ENCODE measurements at places on chromosomes 6 and 20.

GRCh38 chr6:136921936-136922684, at the start of gene SLC35D3:
TSS of gene SLC35D3 (plus strand) at chr6:136922301. CDS start at chr6:136922429, 128 bp downstream.
- DNase-seq: no peak

DNA sequence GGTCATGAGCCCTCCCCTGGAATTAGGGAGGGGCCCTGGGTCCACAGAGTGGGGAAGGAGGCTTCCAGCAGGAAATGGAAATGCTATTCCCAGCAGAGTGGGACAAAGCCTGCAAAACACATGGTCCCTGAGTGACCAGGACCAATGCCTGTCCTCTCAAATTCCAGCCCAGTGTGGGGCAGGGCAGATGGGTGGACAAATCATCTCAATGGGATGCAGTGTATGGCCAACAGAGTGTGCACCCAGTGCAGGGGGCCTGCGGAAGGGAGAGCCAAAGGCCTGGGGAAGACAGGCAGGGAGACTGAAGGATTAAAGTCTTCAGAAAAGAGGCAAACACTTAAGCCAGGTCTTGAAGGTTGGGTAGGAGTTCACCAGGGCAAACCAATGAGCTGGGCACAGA, 28.7 kb upstream of the PHACTR3 start:
- no peak for DNase-seq

DNA sequence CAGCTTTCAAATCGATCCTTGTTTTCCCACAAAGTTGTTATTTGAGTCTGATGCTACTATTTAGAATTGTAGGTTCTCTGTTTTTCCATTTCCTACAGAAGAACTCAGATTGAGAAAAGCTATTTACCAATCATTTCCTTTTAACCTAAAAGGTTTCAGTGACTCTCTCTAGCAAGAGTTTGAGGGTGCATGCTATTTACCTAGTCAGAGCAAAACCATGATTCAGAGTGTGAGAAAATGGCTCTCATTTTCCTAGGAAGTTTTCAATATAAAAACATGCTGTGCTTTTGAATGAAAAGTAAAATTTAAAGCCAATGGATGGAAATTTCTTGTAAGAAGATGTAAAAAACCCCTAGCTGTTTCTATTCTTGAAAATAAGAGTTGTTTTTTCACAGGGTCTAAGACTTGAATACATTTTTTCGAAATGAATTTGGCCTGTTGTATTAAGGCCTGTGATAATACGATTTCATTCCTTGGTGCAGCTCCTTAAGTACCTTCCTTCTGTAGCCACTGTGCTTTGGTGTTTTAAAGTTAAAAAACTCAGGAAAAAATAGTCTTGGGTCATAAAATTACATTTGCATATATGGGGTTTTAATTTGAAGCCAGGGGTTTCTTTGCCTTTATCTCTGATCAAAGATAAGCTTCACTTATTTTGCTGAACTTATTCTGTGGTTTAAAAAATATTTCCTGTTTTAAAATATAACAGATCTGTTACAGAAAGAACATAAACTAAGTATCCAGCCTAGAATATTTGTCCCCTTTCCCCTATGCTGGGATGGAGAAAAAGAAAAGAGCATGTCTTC, 18.0 kb upstream of the RSPH3 start:
- DNase-seq: no peak

DNA sequence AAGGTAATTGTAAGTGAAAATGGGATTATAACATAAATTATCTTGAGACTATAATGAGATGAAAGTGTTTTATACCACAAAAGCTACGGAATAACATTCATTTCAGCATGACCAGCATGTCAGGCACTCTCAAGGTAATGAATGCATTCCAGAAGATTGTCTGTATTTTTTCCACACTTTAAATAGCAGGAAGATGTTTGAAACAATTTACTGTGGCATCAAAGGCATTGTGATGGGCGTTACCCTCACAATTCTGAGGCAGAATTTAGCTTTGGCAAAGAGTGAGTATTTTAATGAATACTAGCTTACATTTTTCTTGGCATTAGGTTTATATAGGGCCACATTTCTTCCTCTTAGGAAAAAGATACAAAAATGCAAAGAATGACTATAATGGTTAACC, 627.2 kb downstream of the BCKDHB start:
- no peak for DNase-seq

DNA sequence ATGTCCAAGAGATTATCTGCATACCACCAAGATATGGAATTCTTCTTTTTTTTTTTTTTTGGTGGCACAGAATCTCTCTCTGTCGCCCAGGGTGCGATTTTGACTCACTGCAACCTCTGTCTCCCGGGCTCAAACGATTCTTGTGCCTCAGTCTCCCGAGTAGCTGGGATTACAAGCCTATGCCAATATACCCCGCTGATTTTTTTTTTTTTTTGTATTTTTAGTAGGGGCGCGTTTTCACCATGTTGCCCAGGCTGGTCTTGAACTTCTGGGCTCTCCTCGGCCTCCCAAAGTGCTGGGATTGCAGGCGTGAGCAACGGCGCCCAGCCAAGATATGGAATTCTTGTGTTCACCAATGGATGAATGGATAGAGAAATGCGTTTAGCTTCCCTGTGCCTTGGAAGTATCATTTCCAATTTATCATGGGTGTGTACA, 31.0 kb downstream of the POM121L2 start:
- no peak for DNase-seq
